ENCODE measurements at places on chromosomes 4 and X.
A peak's percentile ranks its signal among the peaks of the same experiment; 100 is the strongest.

DNA sequence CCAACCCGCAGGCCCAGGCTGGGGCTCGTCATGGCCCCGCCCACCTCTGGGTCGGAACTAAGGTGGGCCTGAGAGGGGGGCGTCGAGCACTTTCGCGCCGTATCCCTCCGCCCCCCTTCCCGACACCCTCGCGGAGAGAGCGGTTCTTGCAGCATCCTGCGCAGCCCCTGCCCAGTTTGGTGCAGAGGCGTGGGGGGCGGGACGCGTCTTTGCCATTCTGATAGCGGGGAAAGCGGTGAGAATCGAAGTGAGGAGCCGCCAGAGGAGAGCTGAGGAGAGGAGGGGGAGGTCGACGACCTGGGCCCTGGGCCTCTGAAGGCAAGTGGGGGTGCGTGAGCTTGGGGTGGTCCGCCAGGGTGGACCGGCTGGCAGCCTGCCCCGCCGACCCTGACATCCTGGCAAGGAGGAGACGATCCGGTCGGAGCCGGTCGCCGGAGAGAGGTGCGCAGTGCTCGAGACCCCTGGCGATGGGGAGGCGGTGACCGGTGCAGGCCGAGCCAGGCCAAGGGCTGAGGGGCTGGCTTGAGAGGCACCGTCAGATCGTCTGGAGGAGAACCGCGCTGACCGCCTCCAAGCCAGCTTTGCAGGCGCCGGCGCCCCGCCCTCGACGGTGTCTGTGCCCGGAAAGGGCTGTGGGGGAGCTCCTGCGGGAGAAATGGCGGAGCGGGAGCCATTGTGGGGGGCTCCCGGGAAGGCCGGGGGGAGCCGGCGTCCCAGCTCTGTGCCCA lies 25.5 kb downstream of the GPRASP3 start:
- no peaks in the 10 kb centered on the region for H3K27me3 ChIP-seq
- H3K27ac ChIP-seq, result no peak overlapping the region
- H3K4me1 ChIP-seq, result no peaks in the 10 kb centered on the region
- no peaks in the 10 kb centered on the region for H3K36me3 ChIP-seq
- H3K4me3 ChIP-seq, result peak overlapping the region; percentile 62
- DNase-seq, result peak; percentile 16

DNA sequence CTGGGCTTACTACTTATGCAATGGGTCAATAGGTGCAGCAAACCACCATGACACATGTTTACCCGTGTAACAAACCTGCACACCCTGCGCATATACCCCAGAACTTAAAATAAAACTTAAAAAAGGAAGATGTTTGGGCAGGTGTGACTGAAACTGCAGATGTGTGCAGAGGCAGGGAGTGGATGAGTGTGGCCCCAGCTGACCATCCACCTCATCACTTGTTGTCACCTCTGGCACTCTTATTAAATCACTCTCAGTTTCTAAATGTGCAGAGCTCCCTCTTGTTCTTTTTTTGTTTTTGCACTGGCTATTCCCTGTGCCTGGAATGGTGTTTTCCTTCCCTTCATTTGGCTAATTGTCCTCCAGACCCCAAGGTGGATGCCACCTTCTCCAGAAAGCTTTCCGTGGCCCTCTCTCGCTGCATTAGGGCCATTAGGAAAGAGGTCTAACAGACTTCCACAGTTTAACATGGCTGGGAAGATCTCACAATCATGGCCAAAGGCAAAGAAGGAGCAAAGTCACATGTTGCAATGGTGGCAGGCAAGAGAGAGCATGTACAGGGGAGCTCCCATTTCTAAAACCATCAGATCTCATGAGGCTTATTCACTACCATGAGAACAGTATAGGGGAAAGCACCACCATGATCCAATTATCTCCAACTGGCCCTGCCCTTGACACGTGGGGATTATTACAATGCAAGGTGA lies 58.5 kb downstream of the SLC2A9 start:
- H3K4me1 ChIP-seq, result no peaks in the 10 kb centered on the region
- H3K27me3 ChIP-seq, result peaks cover 11% of the 10 kb centered on the region
- DNase-seq, result no peak
- no peak overlapping the region for H3K4me3 ChIP-seq
- peaks cover 7% of the 10 kb centered on the region for H3K36me3 ChIP-seq

DNA sequence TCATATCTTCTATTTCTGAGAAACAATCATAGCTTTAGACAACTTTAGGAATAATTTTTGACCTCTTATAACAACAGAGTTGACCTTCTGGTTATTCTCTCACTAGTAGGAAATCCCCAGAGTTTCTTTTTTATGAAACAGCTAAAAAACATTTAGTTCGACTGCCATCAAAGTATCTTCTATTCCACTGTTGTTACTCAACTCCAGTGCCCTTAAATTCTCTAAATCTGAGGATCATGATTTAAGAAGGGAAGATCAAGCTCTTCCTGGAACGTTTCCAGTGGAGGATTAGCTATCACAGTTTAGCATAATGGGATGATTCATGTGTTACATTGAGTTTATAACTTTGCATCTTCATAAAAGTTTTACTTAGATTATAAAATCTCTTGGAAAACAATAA lies 134.9 kb upstream of the VEGFC start:
- H3K27ac ChIP-seq, result no peak overlapping the region
- H3K27me3 ChIP-seq, result no peaks in the 10 kb centered on the region
- DNase-seq, result no peak
- H3K4me3 ChIP-seq, result no peak overlapping the region
- H3K4me1 ChIP-seq, result no peaks in the 10 kb centered on the region

DNA sequence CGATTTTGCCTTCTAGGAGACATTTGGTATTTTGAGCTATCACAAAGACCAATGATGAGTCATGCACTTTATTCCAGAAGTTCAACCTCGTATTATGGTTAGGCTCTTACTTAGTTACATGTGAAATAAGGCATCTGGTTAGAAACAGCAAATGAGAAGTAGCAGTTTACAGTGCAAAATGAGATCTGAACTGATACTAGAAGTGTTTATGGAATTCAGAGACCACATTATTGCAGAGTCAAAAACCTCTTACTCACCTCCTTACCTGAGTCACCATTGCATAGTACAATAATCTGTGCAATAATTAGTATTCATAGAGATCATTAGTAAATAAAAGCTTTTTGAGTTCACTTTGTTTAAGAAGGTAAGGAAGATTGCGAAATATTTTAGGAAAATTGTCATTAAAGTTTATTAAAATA lies 38.7 kb downstream of the SEC24B start:
- peaks cover 42% of the 10 kb centered on the region for H3K36me3 ChIP-seq
- H3K4me1 ChIP-seq, result peaks cover 21% of the 10 kb centered on the region
- H3K27ac ChIP-seq, result no peak overlapping the region
- no peak overlapping the region for H3K4me3 ChIP-seq
- no peak for DNase-seq

DNA sequence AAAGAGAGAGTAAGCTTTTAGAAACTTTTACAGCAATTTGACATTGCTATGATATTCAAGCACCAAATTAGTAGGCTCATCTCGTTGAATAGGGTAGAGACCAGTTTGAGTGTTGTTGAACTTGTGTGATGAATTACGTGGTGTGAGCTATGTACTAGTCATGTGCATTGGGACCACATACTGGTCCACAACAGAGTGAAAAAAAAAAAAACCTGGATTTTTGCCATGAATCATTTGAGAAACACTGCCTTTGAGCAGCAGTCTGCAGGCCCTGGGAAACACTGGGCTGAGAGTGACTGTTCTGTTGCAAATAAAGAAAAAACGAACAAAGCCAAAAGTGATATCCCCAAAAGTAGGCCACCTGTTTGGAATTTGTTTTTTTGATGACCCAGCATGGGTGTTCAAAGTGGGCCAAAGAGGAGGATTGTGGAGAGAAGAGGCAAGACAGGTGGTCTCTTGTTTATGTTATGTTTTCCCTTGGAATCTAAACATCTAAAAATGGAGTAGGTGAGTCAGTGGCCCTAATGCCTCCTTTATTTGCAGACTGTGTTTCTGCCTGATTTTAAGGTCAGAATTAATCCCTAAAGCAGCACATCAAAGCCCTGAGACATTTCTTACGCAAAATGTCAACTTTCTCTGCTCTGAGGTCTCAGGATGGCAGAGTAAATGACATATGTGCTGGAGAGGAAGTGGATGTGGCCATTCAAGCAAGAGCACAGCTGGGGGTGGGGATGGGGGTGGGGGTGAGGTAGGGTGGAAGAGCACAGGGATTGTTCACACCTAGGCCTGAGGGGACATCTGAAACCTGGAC lies 33.5 kb downstream of the TAF7L start:
- peaks cover 4% of the 10 kb centered on the region for H3K4me1 ChIP-seq
- H3K4me3 ChIP-seq, result no peak overlapping the region
- H3K36me3 ChIP-seq, result no peaks in the 10 kb centered on the region

GRCh38 chr4:107806196-107806595 lies 18.5 kb upstream of the SGMS2 start:
- no peak for DNase-seq
- peaks cover 10% of the 10 kb centered on the region for H3K27me3 ChIP-seq
- H3K4me1 ChIP-seq, result no peaks in the 10 kb centered on the region
- no peak overlapping the region for H3K4me3 ChIP-seq
